T-helper 17 cell (primary cell): ENCODE measurements at places on chromosomes 5 and 9. TPM values are rescaled to one million over a fixed set of nuclear protein-coding genes. Genes with fewer than 3 reads are reported as not detected.

GRCh38 chr5:146799671-146800070, 78.9 kb downstream of the PPP2R2B start:
- DNase-seq = no peak
- peaks cover 13% of the 10 kb centered on the region for H3K4me1 ChIP-seq
- H3K27me3 ChIP-seq = no peaks in the 10 kb centered on the region
- no peaks in the 10 kb centered on the region for H3K36me3 ChIP-seq

Gene MOB3B
- 0.42 TPM for total RNA-seq

DNA sequence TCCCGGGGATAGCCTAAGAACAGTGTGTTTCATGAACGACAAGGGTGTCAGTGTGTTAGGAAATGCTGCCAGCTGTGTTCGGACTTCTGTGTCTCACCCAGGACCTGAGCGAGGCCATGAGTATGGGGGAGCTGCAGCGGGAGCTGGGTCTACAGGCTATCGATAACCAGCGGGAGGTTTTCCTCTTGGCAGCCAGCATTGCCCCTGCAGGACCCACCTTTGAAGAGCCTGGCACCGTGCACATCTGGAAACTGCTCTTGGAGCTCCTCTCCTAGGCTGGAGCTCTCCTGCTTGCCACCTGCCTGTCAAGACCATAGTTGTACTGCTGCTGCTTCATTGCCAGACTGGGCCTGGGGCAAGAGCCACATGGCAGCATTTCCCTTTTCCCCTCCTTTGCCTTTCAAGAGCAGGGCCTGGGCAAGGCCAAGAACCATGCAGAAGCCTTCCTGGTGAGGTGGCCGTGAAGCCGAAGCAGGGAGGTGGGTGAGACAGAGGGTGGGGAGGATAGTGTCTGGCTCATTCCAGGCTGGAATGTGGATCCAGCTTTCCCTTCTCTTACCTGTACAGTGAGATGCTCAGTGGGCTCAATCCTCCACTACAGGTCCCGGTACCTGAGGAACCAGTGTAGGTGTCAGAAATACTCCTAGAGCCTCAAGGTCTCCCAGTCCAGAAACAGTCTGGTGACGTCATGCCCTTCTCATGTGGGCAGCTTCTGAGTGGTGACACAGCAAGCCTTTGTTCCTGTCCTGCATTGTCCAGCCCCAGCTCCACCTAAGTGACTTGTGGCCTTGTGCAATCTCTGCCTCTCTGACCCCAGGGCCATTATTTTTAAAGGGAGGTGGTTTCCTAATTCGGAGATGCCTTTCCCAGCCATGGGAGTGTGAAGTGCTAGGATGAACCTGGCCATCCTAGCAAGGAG, 6.6 kb downstream of the ARL10 start:
- no peaks in the 10 kb centered on the region for H3K27me3 ChIP-seq
- H3K27ac ChIP-seq = no peak overlapping the region
- H3K36me3 ChIP-seq = no peaks in the 10 kb centered on the region
- no peak for DNase-seq

DNA sequence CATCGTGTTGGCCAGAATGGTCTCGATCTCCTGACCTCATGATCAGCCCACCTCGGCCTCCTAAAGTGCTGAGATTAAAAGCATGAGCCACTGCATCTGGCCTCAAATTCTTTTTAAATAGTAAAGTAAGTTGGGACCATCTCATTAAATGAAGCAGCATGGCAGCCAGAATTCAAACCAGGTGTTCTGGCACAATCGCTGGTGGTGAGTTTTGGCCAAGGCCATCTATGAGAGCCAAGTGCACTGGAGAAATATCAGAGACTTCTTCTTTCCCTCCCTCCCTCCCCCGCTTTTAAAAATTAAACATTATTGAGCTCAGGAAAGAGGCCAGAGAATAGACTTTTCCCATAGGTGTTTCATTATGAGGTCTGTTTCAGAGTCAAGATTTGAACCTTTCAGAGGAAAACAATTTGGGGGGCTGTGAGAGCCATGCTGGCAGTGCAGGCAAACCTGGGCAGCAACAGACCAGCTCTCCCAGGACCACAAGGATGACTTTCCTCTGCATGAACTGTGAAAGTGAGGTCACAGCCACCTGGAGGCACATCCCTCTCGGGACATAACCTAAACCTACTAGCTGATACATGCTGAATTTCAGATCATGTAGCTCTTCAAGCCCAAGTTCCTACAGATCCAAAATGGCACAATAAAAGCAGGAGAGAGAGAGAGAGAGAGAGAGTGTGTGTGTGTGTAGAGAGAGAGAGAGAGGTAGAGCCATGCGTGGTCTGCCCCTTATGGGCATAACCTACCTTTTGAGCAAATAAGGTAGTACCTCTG, 94.6 kb upstream of the DMRT1 start:
- no peak overlapping the region for H3K4me3 ChIP-seq
- H3K4me1 ChIP-seq = peaks cover 24% of the 10 kb centered on the region
- peaks cover 4% of the 10 kb centered on the region for H3K36me3 ChIP-seq
- H3K27ac ChIP-seq = no peak overlapping the region
- no peaks in the 10 kb centered on the region for H3K27me3 ChIP-seq

DNA sequence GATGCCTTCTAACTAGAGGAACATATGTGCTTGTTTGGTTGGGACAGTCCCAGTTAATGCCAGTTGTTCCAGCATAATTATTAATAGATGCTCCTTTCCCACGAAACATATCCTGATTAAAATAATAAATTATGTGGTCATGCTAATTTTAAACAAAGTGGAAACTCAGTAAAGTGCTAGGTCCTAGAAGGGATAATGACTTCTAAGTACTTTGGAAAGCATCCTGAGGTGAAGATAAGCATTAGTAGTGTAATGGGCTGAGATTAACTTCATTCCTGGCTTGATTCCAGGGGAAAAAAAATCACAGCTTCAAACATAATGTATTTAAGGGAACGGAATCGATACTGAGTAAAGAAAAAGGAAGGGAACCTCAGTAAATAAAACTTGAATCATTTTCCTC, 213.7 kb upstream of the SNX2 start:
- H3K27ac ChIP-seq = no peak overlapping the region
- H3K4me1 ChIP-seq = no peaks in the 10 kb centered on the region
- H3K27me3 ChIP-seq = peaks cover 5% of the 10 kb centered on the region
- no peak overlapping the region for H3K4me3 ChIP-seq
- DNase-seq = no peak

- H3K27ac ChIP-seq = no peak overlapping the region
- no peak for DNase-seq
- H3K36me3 ChIP-seq = no peaks in the 10 kb centered on the region
- no peaks in the 10 kb centered on the region for H3K4me1 ChIP-seq
- H3K27me3 ChIP-seq = no peaks in the 10 kb centered on the region
- no peak overlapping the region for H3K4me3 ChIP-seq
Measured at GRCh38 chr9:117073539-117074341, 341.1 kb downstream of the ASTN2 start.

Gene PCDHGC4
- not detected for total RNA-seq

GRCh38 chr9:81132318-81132717, 557.0 kb downstream of the TLE1 start:
- no peak overlapping the region for H3K4me3 ChIP-seq
- H3K27me3 ChIP-seq = no peaks in the 10 kb centered on the region
- no peaks in the 10 kb centered on the region for H3K36me3 ChIP-seq
- H3K4me1 ChIP-seq = no peaks in the 10 kb centered on the region
- H3K27ac ChIP-seq = no peak overlapping the region
- DNase-seq = no peak

Gene AFF4
- 74.6 TPM for total RNA-seq

- no peaks in the 10 kb centered on the region for H3K36me3 ChIP-seq
- peak overlapping the region; percentile 91 for H3K27ac ChIP-seq
- peak overlapping the region; percentile 77 for H3K4me3 ChIP-seq
- H3K4me1 ChIP-seq = peaks cover 64% of the 10 kb centered on the region
- no peaks in the 10 kb centered on the region for H3K27me3 ChIP-seq
Measured at GRCh38 chr5:173003360-173003759, 19.8 kb downstream of the ATP6V0E1 start.

Gene OLFML2A
- not detected for total RNA-seq

DNA sequence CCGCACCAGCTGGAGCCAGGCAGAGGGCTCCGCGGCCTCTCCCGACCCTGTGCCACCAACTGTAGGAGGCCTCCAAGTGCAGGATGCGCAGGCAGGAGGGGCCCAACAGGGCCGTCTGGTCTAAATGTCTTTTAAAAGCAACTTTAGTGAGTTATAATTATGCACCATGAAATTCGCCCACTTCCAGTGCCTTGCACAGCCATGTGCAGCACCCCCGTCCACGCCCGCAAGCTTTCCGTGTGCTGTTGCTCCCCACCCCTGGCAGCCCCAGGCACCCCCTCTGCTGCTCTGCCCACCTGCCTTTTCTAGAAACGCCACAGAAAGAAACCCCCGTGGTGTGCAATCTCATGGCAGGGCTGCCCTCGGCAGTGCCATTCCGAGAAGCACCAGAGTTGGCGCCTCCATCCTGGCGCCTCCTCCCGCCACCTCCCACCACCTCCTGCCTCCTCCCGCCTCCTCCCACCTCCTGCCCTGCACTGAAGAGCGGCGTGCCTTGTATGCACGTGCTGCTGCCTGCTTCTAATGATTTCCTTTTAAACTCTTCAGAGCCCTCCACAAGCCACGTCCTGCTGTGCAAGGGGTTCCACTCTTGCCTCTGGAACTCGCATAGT, 7.5 kb upstream of the SLC6A18 start:
- peaks cover 9% of the 10 kb centered on the region for H3K27me3 ChIP-seq
- H3K27ac ChIP-seq = no peak overlapping the region
- DNase-seq = no peak
- no peaks in the 10 kb centered on the region for H3K4me1 ChIP-seq
- no peaks in the 10 kb centered on the region for H3K36me3 ChIP-seq

GRCh38 chr5:149360272-149360671, 2.4 kb downstream of the PCYOX1L start:
- peak overlapping the region; percentile 95 for H3K27ac ChIP-seq
- DNase-seq = no peak
- peaks cover 52% of the 10 kb centered on the region for H3K4me1 ChIP-seq
- H3K27me3 ChIP-seq = no peaks in the 10 kb centered on the region

Gene FYB1
- 499 TPM for total RNA-seq
